ENCODE measurements at places on chromosomes 12 and 14.

- no peak for DNase-seq
These were observed 12.9 kb downstream of the RIOX1 start for GRCh38 chr14:73503648-73504047.

DNA sequence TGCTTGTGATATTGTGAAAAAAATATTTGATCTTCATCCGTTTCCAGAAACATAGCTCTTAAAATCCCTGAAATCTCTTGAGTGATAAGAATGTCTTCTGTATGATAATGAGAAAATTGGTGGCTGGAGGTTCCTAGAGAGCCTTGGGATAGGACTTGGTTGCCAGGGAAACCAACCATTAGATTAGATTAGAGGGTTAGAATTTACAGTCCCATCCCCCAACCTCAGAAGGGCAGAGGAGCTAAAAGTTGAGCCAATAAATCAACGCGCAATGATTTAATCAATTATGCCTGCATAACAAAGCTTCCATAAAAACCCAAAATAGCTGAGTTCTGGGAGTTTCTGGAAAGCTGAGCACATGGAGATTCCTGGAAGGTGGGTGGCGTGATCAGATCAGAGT, 10.6 kb downstream of the SEL1L start:
- no peak for DNase-seq

DNA sequence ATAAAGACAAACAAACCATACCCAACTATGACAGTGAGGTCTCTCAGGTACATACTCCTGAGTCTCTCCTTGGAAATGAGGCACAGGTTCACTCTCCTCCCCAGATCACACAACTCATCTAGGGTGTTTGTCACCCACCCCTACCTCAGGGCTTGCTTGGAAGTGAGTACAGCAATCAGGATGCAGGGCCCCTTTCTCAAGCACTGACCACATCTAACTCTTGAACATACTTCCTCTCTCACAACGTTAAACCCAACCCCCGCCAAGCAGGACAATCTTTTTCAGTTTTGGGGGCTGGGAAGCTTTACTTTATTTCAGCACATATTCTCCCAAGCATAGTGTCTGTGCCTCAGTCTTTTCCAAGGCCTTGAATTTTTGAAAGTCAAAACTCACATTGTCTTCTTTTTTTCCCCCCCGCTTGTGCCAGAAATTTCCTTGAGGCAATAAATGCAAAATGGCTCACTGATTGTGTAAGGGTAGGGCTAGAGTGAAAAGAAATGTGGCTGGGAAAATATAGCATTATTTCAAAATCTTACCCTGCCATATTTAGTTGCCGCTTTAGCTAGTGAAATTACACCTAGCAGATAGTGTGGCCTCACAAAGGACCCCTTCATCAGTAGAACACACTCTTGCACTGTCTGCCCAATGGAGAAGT, 2.4 kb upstream of the GPR65 start:
- DNase-seq, result no peak

DNA sequence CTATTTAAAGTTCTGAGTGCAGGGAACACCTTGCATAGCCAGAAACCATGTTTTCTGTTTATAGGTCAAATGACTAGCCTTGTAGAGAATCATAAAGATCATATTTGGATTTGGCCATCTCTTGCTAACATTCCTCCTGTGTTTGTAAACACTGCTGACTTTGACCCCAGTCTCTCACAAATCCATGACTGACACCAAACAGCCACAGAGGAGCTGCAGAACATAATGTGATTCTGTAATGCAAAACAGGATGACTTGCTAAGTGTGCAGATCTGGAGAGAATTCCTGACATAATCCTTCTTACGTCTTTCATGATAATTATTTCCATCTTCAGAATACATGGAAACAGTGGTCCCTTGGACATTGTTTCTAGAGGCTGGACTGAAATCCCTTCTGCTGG, 211.8 kb downstream of the BMP4 start:
- DNase-seq, result no peak
